ENCODE measurements at places on chromosomes 3 and 15. TPM values are rescaled to one million over a fixed set of nuclear protein-coding genes. Genes with fewer than 3 reads are reported as not detected.

TMEM40 gene
- 0.08 TPM for total RNA-seq

ASB14 gene
- total RNA-seq = not detected

MAP6D1 gene
- total RNA-seq = 6.9 TPM

NR2E3 gene
- 0.16 TPM for total RNA-seq

UTS2B gene
- total RNA-seq = 0.08 TPM

DNAH12 gene
- 0.03 TPM for total RNA-seq

DENND6A gene
- total RNA-seq = 6.7 TPM

TM4SF1 gene
- total RNA-seq = 1,908 TPM

IDH3A gene
- 66.0 TPM for total RNA-seq

RHOV gene
- 6.0 TPM for total RNA-seq

GOLGA8G gene
- total RNA-seq = not detected

GRM7 gene
- not detected for total RNA-seq

CTXND1 gene
- total RNA-seq = 0.01 TPM

GXYLT2 gene
- 1.6 TPM for total RNA-seq

CLSTN2 gene
- total RNA-seq = 0.05 TPM

ACTR8 gene
- total RNA-seq = 17.5 TPM

GOLGA6L9 gene
- total RNA-seq = 2.9 TPM

SI gene
- total RNA-seq = not detected

SHF gene
- 0.74 TPM for total RNA-seq

C3orf20 gene
- 0.05 TPM for total RNA-seq

GPR171 gene
- total RNA-seq = not detected

IL17RD gene
- total RNA-seq = 1.3 TPM

CNTN4 gene
- total RNA-seq = not detected

CDCP1 gene
- 10.5 TPM for total RNA-seq

AGBL1 gene
- not detected for total RNA-seq

POLQ gene
- 6.3 TPM for total RNA-seq

INSYN1 gene
- total RNA-seq = 1.5 TPM

ABI3BP gene
- total RNA-seq = 1.1 TPM

COLQ gene
- 0.45 TPM for total RNA-seq

GRAMD2A gene
- not detected for total RNA-seq

GOLGA8S gene
- total RNA-seq = 0.18 TPM

SMARCC1 gene
- total RNA-seq = 28.1 TPM

CCDC33 gene
- total RNA-seq = 7.3 TPM

CPLX3 gene
- 0.05 TPM for total RNA-seq

ACKR2 gene
- not detected for total RNA-seq

DGKG gene
- total RNA-seq = 8.6 TPM

SERPINI2 gene
- total RNA-seq = not detected

CACNA2D3 gene
- 0.07 TPM for total RNA-seq

QRICH1 gene
- total RNA-seq = 41.5 TPM

ZNF654 gene
- 3.5 TPM for total RNA-seq

SELENOT gene
- total RNA-seq = 98.6 TPM

GP5 gene
- total RNA-seq = not detected

NLGN1 gene
- total RNA-seq = not detected

Measured in A549 treated with CORT108297 at 1 μM for 4 hours (cell line).